ENCODE measurements at places on chromosomes 3 and 15.
A peak's percentile ranks its signal among the peaks of the same experiment; 100 is the strongest.

DNA sequence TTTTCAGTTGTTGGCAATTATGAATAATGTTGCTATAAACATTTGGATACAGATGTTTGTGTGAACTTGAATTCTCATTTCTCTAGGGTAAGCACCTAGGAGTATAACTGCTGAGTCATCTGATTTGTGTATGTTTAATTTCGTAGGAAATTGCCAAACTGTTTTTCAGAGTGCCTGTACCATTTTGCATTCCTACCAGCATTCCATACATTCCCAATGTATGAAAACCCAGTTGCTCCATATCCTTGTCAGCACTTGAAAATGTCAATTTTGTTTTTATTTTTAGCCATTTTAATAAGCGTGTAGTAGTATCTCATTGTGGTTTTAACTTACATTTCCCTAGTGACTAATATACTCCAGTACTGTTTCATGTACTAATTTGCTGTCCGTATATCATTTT, 98.5 kb upstream of the TSC22D2 start:
- DNase-seq = no peak

- no peak for DNase-seq
These were observed 39.3 kb upstream of the UTS2B start for GRCh38 chr3:191369616-191370010.

DNA sequence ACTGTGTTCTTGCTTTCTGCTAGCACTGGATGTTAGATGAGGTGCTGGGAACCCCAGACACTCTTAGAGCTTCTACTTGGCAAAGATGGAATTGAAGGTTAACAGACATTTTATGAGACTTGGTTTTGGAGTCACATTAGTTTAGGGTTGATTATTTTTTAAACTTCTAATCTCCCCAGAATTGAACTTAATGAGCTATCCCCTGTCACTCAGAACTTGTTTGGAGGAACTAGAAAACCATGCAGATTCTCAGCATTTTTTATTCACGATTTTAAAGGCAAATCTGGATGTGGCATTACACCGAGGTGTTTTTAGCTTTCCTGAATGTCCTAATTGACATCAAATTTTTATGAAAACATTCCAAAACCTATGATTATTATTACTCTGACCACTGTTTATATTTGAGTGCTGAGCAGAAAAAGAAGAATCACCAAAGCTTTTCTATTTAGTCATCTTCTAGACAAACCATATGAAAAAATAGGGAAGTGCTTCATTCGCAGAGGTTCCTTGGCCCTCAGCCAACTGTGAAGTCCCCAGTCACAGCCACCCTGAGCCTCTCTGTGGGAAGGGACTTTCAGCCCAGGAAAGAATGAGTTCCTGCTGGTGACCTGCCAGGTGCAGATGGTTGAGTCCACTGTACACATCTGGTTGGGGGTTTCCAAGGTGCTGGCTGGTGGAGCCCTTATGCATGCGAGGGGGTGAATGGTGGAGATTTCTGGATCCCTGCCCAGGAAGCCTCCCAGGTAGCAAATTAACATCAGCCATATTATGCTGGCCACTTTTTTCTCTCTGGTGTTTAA, 196.0 kb upstream of the TOPAZ1 start:
- no peak for DNase-seq

GRCh38 chr3:87145553-87145952, 81.6 kb upstream of the CHMP2B start:
- no peak for DNase-seq

DNA sequence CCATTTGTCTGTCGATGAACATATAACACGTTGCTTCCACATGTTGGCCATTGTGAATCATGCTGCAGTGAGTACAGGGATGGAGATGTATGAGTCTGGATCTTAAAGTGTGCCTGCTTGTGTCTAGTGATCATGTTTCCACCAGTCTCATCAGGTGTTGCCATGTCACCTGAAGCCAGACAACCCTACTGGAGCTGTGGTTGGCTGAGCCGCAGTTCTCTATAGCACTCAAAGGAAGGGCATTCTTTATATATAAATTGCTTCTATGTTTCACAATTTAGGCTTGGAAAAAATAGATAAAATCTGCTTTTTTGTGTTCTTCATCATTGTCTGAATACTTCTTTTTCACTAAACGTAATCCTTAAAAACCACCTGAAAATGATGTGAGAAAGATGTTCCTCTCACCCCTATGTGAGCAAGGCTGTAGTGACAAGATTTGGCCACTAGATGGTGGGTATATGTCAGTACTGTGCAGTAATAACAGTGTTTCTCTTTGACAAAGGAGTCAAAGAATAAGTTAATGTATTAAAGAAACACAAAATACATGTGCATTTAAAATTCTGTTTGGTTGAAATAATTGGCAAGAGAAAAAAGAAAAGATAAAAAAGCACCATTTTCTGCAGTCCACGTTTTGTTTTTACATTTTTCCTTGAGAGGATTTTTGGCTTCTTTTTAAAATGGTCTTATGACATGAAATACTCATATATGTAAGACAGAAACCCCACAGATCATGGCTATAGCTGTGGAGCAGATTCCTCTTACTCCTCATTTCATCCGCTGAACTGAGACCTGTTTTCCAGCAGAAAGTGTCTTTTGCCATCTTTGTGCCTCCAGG, 394.5 kb upstream of the DPPA4 start:
- peak; percentile 45 for DNase-seq

DNA sequence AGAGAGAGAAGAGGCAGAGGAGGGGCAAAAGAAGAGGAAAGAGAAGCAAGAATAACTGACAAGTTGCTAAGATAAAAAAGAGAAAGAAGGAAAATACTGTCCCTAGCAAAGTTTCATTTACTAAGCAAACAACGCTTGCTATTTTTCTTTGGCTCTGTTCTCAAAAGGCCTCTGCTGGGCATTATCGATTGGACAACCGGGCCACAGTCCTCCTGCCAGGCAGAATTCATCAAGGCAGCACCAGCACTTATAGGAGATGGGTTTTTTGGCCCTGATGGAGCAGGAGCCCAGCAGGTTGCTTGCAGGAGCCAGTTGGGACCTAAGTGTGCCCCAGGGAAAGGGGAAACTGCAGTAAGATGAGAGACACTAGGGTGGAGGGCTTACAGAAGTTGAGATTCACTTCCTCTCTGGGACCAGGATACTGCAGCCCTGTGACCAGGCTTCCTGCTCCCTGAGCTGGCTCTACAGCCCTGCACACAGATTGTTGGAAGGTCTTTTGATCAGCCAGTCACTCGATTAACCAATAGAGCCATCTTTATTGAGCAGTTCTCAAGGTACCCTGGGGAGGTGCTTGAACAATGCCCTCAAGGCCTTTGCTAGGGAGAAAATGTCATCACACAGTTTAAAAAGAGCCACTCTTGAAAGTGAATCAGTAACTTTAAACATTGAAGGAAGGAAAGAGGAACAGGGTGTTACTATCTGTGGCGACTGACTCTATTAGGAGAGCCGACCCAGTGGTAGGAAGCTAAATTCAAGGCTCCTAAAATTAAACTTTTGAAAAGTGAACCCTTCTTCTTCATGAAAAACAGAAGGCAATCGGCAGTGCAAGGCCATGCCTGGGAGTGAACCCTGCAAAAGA, 28.8 kb upstream of the GLCE start:
- DNase-seq = no peak

GRCh38 chr3:44280631-44281030, 38.9 kb downstream of the TOPAZ1 start:
- no peak for DNase-seq

- peak; percentile 40 for DNase-seq
These were observed 63.5 kb upstream of the CLDN18 start for GRCh38 chr3:137946356-137946973.

DNA sequence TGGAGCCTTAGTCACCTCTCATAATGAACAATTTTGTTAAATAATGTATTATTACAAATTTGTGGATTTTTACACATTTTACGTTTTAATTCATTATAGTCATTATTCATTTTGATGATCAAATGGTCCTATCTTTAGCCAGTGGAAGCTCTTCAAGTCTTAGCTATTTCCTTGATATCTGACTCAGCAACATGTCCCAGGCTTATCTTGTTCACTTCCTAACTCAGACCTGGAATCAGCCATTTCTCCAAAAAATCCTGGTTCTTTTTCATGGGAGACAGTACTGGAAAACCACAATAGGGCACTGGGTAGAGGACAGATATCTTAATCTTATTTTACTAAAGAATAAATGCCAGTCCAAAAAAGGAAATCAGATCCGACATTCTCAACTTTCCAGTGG, 56.4 kb downstream of the RYK start:
- no peak for DNase-seq

GRCh38 chr15:58994906-58995453, 7.5 kb downstream of the RNF111 start:
- DNase-seq = no peak

- no peak for DNase-seq
These were observed 7.9 kb downstream of the FAM162A start for GRCh38 chr3:122391681-122392446.

GRCh38 chr3:73893089-73893488, 268.3 kb upstream of the PDZRN3 start:
- no peak for DNase-seq

DNA sequence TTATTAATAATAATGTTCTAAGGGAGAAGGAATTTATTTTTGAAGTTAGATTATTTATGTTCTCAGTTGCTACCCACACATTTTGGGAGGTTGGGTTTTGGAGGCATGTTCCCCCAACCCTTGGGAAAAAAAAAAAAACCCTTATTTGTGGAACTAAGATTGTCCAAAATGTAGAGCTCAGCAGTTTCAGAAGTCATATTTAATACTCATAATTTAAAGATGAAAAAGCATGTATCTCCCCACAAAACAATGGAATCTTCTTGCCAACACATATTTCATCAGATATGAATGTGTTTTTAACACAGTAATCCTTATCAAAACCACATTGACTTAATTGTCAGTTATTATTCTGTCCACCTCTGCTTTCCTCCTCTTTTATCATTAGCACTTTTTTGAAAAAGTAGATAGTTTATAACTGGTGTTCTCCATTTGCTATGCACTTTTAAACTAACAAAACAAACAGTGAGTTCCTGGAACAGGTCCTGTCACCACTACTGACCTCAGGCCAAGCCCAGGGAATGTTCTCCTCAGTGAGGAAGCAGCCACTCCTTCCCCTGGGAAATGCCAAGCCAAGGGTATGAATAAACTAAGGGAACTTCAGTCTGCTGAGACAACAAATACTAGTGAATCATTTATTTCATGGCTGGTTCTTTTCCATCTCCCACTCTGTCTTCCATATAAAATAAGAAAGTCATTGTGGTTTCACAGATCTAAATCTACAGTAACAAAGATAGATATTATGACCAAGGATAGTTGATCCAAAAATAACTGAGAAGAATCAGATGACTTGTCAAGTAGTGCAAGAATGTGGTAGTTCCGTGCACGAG, 414.4 kb upstream of the ALCAM start:
- no peak for DNase-seq
